ENCODE measurements at places on chromosomes 2 and 18. TPM values are rescaled to one million over a fixed set of nuclear protein-coding genes. Genes with fewer than 3 reads are reported as not detected.

GRCh38 chr2:69926849-69927515, 12.1 kb downstream of the MXD1 start:
- H3K4me3 ChIP-seq, result no peak overlapping the region
- H3K27me3 ChIP-seq, result no peaks in the 10 kb centered on the region
- H3K27ac ChIP-seq, result no peak overlapping the region
- H3K36me3 ChIP-seq, result peaks cover 3% of the 10 kb centered on the region
- no peaks in the 10 kb centered on the region for H3K4me1 ChIP-seq
- no peak for DNase-seq

GRCh38 chr2:208501206-208501605, 94.6 kb downstream of the PTH2R start:
- H3K4me3 ChIP-seq, result no peak overlapping the region
- H3K27ac ChIP-seq, result no peak overlapping the region
- H3K36me3 ChIP-seq, result no peaks in the 10 kb centered on the region
- no peaks in the 10 kb centered on the region for H3K27me3 ChIP-seq
- no peaks in the 10 kb centered on the region for H3K4me1 ChIP-seq

Gene NTSR2
- not detected for total RNA-seq

Gene TRAF3IP1
- total RNA-seq, result 9.9 TPM

All from esophagus squamous epithelium (tissue), 5 donors.